M059J (cell line): ENCODE measurements at places on chromosomes 3 and 15.

DNA sequence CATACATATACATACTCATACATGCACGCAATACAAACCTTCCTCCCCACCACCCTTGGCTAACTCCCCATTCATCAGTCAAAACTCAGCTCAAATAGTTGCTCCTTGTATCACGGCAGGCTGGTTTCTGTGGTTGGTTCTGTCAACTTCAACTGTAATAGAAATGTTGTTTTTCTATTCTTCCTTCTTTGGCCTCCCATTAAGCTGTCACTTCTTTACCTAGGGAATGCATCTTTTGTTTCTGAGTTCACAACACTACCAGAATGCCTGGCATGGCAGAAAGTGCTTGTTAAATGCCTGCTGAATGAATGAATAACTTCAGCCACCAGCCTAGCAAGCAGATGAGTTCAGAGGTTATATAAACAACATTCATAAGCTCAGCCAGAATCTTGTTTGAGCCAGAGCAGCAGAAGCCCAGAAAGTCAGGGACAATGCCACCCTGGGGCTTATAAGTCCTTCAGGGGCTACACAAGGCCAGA, 63.1 kb downstream of the B3GALNT1 start:
- peak; percentile 95 for DNase-seq

DNA sequence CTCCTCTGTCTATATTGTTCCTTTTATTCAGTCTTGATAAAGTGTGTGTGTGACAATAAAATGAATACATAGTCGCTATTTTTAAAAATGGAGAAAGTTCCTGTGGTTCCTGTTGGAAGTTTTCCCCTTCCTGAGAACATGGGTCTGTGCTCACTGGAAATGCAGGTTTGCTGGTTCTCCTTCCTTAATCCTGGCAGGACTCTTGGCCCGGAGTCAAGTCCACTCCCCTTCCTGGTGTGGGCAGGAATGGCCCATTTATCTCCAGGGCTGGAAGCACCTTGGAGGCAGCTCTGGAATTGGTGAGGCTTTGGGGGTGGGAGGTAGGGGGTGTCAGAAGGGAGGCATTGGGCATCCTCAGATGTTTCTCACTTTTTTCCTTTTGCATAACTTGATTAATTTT, 30.1 kb downstream of the FOXL2 start:
- peak; percentile 64 for DNase-seq

GRCh38 chr3:109596991-109597390, 259.6 kb upstream of the DPPA4 start:
- DNase-seq: no peak

- DNase-seq: peak; percentile 54
Observed at GRCh38 chr3:12662593-12663400, 1.1 kb downstream of the RAF1 start.

GRCh38 chr3:60094392-60094947, 1044.6 kb upstream of the CFAP20DC start:
- DNase-seq: no peak

GRCh38 chr3:66227915-66228314, 7.1 kb downstream of the SLC25A26 start:
- no peak for DNase-seq

GRCh38 chr3:112685420-112685819, 44.5 kb upstream of the CCDC80 start:
- no peak for DNase-seq

DNA sequence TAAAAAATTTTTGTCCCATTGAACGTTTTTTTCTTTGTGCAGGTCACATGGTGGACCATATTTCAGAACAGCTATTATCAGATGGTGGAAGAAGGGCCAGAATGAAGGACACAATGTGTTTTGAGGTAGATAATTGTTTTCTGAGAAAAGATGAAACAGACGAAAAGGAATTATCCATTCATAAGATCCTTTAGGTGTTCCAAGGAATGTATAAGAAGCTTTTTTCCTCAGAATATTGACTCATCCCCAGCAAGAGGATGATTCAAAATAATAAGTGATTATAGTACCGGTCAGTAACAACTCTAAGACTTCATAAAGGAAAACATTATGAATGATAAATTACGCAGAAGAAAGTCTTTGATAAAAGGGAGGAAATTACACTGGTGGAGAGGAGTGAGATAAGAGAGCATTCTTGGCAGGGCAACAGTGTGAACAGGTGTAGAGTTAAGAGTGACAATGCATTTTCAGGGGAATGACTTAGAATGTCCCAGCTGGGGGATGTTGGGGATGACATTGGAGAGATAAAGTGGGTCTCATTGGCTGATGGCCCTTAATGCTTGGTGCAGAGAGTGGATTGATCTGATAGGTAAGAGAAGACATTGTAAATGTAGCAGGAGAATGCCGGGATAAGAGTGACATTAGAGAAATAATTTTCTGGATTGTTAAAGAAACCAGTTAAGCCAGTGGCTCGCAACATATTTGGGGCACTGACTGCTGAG, 27.0 kb upstream of the AQP9 start:
- no peak for DNase-seq

DNA sequence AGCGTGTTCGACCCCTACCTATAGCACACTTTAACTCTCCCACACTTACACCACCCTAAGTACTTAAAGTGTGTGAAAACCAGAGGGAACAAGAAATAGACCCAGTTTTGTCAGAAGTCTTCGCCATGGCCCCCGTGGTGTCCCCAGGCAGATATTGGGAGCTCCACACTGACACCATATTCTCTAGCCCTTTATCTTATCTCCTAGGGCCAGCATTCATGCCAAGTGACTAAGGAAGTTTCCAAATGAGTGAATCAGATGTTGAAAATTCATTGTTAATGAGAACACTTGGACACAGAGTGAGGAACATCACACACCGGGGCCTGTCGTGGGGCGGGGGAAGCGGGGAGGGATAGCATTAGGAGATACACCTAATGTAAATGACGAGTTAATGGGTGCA, 31.8 kb downstream of the P3H2 start:
- peak; percentile 73 for DNase-seq

- no peak for DNase-seq
Observed at GRCh38 chr3:58026598-58026997, 18.4 kb downstream of the FLNB start.

DNA sequence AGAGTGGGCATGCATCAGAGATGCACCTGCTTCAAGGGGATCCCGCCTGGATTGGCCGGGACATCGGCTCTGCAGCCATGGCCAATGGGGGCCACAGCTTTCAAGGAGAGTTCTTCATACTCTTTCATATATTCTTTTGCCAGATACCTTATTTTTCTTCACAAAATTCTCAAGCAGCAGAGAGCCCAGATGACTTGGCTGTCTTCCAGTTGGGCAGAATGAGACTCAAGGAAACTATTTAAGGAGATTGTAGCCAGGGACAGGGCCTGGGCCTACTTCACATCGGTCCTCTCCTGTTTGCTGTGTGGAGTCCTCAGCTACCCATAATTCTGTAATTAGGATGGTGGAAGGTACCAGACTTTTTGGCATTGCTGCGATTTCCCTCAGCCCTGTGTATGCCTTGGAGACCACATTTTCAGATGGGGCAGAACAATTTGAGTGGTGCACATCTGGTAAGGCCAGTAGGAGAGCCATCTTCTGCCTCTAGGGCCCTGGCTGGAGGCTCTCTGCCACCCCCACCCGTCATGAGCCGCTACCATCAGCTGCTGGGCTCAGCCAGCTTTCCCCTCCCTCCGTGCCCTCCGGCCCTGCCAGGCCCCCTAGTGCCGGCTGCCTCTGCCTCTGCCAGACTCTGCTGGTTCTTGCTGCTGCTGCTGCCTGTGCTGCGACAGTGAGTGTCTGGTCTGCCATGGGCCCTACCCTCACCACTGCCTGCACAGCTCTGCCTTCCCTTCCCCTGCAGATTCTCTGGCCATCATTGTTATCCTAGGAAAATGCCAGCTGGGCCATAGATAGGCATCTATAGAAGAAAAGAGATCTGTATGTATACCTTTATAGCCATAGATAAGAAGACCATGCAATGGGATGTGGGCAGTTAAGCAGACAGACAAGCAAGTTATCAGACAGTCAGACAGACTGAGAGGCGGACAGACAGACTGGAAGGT, 6.7 kb downstream of the PLIN1 start:
- DNase-seq: no peak

- DNase-seq: no peak
Observed at GRCh38 chr3:643376-643775, 446.8 kb downstream of the CHL1 start.

- DNase-seq: peak; percentile 23
Observed at GRCh38 chr3:122105626-122106025, 50.5 kb downstream of the CD86 start.

DNA sequence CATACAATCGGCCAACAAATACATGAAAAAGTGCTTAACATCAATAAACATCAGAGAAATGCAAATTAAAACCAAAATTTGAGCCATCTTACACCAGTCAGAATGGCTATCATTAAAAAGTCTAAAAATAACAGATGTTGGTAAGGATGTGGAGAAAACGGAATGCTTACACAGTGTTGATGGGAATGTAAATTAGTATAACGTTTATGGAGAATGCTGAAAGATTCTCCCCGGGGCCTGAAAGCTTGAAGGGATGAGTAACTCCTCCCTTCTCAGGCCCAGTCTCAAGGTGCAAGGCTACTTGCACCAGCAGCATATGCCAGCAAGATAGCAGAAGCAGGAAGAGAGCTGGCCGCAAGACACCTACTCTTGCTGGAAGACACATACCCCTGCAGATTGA, 123.7 kb upstream of the NLGN1 start:
- no peak for DNase-seq
